Adrenal gland (tissue), 19 donors: ENCODE measurements at places on chromosomes 4 and X. TPM values are rescaled to one million over a fixed set of nuclear protein-coding genes. Genes with fewer than 3 reads are reported as not detected.
A peak's percentile ranks its signal among the peaks of the same experiment; 100 is the strongest.

FSTL5 gene
- 0.39 TPM for total RNA-seq

ADH1B gene
- 225 TPM for total RNA-seq

DUSP21 gene
- not detected for total RNA-seq

AWAT2 gene
- total RNA-seq: not detected

NWD2 gene
- under 0.01 TPM for total RNA-seq

TBX22 gene
- not detected for total RNA-seq

LRIT3 gene
- total RNA-seq: 0.28 TPM

NPY5R gene
- total RNA-seq: 1.4 TPM

RTL9 gene
- total RNA-seq: 0.04 TPM

GAGE1 gene
- not detected for total RNA-seq

PFKFB1 gene
- not detected for total RNA-seq

MAGEA2B gene
- total RNA-seq: not detected

APOOL gene
- 6.0 TPM for total RNA-seq

HS3ST1 gene
- total RNA-seq: 3.3 TPM

- DNase-seq: no peak
These were observed 2.2 kb downstream of the WFS1 start for GRCh38 chr4:6271701-6272465.

- DNase-seq: no peak
These were observed 811.3 kb downstream of the KLHL13 start for GRCh38 chrX:117305168-117305766.

GRCh38 chr4:5524446-5525299 is 183.7 kb downstream of the EVC2 start:
- peak; percentile 48 for DNase-seq

DNA sequence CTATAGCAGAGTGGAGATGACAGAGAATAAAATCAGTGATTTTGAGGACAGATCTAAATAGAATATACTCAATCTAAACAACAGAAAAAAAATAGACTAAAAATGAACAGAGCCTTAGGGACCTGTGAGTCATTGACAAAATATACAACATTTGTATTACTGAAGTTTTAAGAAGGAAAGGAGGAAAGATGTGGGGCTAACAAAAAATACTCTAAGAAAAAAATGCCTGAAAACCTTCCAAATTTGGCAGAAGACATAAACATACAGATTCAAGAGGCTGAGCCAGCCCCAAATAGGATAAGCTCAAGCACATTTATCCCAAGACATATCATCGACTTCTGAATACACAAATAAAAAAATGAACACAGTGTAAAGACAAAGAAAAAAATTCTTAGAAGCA is 123.6 kb upstream of the INTU start:
- no peak for DNase-seq

- no peak for DNase-seq
These were observed 621.5 kb upstream of the HTR2C start for GRCh38 chrX:113962343-113962742.

DNA sequence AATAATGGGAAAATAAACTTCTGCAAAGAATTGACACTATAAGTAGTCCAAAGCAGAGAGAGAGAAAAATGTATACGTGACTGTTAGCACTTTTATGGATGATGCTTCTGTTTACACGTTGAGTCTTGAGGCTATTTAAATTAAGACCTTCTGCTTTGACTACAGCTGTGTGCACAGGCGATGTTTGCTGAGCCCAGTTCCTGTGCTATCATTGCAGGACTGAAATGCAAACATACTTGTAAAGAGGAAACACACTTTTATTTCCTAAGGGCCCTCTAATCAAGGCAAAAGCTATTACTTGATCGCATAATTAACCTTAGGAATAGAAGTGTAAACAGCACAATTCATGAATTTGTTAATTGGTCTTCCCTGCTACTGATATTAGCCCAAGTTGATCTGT is 226.9 kb downstream of the FBXW7 start:
- DNase-seq: no peak

DNA sequence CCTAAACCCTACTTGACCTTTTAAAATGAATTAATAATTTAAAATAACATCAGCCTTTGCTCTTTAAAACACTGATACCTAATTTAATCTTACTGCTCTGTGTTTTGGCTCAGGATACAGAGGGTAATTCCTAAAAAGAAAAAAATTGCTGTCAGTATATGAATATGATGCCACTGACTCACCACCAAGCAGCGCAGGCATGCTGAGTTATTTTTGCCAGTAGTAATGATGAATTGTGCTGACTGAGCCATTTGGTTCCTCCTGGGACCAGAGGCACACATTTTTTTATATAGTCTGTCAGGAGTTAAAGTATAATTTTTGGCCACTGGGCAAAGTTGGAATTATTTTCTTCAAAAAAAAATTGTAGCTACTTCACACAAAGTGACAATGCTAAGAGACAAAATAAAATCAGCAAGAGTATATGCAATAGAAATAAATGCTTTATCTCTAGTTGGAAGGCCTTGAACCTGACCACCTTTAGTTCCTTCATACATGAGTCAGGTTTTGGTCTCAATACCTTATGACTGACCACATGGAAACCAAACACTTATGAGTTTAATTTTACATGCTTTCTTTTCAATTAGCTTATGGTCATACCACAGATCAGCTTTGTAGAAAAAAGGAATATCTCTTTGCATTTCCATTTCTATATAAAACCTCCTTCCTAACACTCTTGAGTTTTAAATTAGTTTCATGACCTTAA is 115.1 kb downstream of the PPP3CA start:
- DNase-seq: peak; percentile 64

- DNase-seq: no peak
These were observed 35.3 kb upstream of the DCX start for GRCh38 chrX:111447298-111447697.

GRCh38 chr4:1502501-1502886 is 96.3 kb upstream of the NKX1-1 start:
- no peak for DNase-seq

DNA sequence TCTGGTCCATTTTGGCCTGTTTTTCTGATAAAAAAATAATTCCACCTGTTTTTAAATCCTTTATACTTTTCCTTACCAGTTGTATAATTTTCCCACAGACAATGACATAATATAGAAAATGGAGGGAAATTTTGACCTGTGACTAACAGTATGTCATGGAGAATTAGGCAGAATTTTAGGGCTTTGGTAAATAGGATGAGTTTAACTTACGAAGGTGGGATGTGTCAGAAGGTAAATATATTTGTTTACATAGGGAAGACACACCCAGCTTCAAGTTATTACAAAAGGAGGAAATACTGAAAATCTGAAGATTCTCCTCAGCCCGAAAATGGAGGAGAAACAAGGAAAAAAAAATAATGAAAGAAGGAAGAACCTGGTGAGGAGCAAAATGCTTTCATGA is 64.6 kb upstream of the PPP3CA start:
- DNase-seq: no peak

DNA sequence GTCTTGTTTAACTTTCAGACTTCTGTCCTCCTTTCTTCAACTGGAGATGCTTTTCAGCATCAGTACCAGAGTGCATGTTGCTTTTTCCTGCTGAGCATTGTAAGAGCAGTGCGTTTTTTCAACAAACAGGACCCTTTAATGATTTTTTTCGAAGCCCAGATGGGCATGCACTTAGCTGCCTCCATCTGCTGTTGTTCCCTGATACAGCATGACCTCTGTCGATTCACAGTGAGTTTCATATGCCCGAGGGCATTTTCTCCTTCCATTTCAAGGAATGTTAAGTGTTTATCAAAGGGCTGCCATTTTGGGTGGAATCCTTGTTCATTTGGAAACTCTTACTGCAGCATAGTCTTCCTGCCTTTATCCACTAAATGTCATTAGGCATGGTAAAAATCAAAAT is 428.6 kb downstream of the DTHD1 start:
- DNase-seq: no peak

DNA sequence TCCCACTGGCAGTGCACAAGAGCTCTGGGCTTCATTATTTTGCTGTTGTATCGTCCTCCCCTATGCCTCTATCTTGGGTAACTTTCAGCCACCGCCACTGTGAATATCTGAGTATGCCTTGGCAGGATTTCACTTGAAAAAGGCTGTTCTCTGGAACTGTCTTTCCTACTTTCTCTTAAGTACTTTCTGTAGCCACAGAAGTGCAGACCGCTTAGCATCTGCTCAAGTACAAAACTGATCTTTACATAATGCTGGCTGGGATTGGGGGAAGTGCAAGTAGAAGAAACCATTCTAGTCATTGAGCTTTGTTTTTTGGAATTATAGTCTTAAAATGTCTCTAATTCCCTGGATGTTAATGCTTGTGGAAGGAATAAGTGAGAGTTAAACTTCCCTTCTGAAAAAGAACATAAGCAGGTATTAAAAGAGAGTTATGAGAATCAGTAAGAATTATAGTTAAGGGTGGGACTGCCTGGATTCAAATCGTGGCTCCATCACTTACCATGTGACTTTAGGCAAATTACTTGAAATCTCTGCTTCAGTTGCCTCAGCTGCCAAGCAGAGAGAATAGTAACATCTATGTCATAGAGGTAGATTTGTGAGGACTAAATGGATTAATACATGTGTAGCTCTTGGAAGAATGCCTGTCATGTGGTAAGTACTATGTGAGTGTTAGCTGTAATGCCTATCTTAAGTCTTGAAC is 77.5 kb downstream of the MID1IP1 start:
- no peak for DNase-seq

GRCh38 chr4:184681916-184682315 is 32.4 kb downstream of the PRIMPOL start:
- no peak for DNase-seq

- DNase-seq: no peak
These were observed 12.3 kb downstream of the FHL1 start for GRCh38 chrX:136159611-136160025.

DNA sequence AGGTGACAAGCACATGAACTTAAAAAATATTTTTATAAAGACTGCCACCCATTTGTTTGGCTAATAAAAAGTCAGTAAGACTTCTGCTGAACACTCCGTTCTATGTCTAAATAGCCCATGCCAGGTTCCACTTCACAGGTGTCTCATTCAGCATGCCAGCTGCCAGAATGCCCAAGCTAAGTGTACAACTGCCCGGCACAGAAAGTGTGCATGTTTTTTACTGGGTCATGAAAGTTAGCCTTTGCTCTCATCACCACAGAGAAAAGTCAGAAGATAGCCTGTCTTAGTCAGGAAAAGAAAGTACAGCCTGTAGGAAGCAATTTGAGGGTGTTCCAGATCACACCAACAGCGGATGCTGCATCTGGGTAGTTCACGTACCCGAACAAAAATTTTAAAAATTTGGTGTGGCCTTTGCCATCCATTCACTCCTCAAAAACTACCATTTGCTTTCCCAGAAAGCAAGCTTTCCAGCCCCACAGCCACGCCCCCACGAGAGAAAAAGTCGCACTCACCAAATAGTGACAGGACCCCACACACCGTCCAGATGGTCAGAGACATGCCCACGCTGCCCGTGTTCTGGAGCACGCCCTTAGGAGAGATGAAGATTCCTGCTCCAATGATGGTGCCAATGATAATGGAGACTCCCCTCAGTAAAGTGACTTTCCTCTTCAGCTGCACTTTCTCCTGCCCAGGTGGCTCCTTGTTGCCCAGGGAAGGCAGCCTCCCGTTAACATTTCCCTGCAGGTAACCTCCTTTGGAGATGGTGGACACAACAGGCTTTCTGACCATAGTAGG is 671 bp downstream of the SLC7A11 start:
- DNase-seq: no peak

DNA sequence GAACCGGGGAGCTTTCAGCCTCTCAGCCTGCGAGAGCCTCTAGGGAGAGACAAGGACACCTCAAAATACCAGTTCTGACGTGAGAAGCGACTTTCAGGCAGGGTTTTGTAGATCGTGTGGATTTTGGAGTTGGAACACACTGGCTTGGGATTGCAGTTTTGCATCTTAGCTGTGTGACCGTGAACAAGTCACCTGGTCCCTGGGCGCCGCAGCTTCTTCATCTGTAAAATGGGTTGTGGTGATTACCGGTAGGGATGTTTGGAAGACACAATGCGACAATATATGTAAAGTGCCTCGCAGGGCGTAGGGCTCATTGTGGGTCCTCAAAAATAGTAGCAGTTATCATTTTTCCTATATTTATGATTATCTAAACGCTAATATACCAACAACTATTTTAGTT is 43.7 kb upstream of the STOX2 start:
- DNase-seq: no peak

DNA sequence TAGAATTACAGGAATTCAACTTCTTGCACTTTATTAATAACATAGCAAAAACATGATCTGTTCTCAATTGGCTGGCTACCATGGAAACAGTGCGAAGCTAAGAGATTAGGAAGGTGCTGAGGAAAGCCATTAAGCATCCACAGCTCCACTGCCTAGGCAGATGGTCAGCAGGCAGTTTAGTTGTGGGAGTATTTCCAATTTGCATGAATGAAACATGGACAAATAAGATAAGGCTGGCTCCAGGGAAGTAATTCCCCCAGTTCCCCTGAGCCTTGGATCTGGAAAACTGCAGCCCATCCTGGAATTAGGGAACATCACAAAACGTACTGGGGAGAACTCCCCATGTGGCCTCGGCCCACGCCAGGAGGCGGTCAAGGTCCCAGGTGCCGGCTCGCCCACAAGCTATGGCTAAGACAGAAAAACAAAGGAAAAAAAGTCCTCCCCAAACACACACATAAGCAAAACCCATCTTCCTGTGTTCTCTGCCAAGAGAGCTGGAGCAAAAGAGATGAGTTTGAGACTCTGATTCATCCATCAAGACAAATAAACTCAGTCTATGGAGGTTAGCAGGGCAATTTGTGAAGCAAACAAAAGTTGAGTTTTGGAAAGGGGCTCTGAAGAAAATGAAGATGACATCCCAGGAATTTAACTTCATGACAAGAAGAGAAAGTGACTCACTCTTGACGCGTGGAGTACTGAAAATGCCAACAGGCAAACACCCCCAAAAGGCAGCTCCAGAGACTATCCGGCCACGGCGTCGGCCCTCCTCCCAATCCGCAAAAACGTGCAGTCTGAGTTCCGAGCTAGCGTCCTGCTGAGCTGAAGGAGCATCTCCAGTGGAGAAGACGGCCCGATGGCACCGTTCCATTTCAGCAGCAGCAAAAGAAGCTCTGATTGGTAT is 45.1 kb downstream of the IGFBP7 start:
- DNase-seq: peak; percentile 43

GRCh38 chr4:150579551-150580234 is 2.3 kb upstream of the MAB21L2 start:
- no peak for DNase-seq

GRCh38 chr4:110508827-110509710 is 33.1 kb downstream of the ENPEP start:
- no peak for DNase-seq

- no peak for DNase-seq
These were observed 409.2 kb downstream of the NKX6-1 start for GRCh38 chr4:84089652-84090437.

DNA sequence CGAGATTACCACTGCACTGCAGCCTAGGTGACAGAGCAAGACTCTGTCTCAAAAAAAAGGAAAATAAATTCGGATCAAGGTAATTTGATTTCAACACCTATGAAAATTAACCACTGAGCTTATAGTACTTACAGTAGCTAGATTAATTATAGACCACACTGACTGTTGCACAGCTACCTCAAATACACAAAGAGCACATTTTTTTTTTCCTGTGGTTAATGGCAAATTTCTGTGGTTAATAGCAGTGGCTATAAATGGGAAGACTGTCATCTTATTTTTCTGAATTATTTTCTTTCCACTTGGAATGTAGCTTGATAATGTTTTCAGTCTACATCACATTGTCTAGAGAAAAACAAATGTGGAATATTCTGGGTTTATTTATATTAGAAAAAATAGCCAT is 1661.6 kb upstream of the PCDH7 start:
- no peak for DNase-seq

- no peak for DNase-seq
These were observed 156.8 kb upstream of the PSAPL1 start for GRCh38 chr4:7591409-7592053.
